Naive thymus-derived CD8-positive, alpha-beta T cell (primary cell): ENCODE measurements at places on chromosomes 1 and 21.
A peak's percentile ranks its signal among the peaks of the same experiment; 100 is the strongest.

GRCh38 chr21:16707274-16707673 is 805.6 kb upstream of the CXADR start:
- no peaks in the 10 kb centered on the region for H3K36me3 ChIP-seq
- H3K27me3 ChIP-seq: no peaks in the 10 kb centered on the region
- no peaks in the 10 kb centered on the region for H3K4me1 ChIP-seq
- no peak overlapping the region for H3K27ac ChIP-seq
- no peak overlapping the region for H3K4me3 ChIP-seq

DNA sequence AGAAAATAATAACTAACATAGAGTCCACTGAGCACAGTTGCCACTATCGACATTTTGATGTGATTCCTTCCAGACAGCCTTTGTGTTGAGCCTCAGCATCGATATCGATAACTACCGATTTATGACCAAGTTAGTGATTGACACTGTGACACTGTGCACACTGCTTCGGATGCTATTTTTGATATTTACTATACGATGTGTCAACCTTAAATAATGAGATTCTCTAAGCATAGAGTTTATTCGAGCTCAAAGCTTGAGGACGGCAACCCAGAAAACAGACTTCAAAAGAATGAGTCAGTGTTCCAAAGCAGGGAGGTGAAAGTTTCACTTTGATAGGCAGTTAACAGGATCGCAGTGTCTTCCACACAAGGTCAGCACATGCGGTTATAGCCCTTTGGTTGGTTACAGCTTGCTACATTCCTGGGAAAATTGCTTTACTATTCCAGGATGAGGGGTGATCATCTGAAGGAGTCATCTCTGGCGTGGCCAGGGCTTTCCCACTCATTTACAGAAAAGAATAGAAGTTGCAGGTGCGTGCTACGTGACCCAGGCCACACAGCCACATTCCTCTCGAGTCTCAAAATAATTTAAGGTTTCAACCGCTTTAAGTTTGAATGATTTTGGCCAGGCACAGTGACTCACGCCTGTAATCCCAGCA is 53.6 kb upstream of the EFHD2 start:
- DNase-seq: no peak
- no peaks in the 10 kb centered on the region for H3K36me3 ChIP-seq
- H3K27ac ChIP-seq: no peak overlapping the region
- peaks cover 6% of the 10 kb centered on the region for H3K4me1 ChIP-seq
- H3K27me3 ChIP-seq: peaks cover 2% of the 10 kb centered on the region
- H3K4me3 ChIP-seq: no peak overlapping the region

DNA sequence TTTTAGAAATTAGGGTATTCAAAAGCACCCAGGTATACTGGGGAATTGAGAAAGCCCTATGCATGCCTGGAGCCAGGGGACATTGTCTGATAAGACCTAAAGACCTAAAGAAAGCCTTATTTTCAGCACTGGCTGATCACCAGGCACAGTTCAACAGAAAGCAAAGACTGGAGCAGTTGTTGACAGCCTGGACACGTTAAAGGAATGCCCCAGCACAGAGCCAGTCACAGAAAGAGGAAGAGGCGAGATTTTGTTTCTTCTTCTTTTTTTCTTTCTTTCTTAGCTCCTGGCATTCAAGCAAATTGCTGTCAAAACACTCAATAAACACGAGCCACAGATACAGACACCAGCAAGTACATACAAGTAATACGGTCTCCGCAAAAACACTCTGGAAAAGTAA is 40.4 kb downstream of the RNF187 start:
- no peak overlapping the region for H3K4me3 ChIP-seq
- peaks cover 44% of the 10 kb centered on the region for H3K27me3 ChIP-seq
- no peak overlapping the region for H3K27ac ChIP-seq
- H3K36me3 ChIP-seq: peaks cover 1% of the 10 kb centered on the region
- no peak for DNase-seq

GRCh38 chr1:155051777-155052398 is 772 bp downstream of the ADAM15 start:
- peak overlapping the region; percentile 52 for H3K27ac ChIP-seq
- no peaks in the 10 kb centered on the region for H3K36me3 ChIP-seq
- no peak for DNase-seq
- peaks cover 2% of the 10 kb centered on the region for H3K27me3 ChIP-seq

DNA sequence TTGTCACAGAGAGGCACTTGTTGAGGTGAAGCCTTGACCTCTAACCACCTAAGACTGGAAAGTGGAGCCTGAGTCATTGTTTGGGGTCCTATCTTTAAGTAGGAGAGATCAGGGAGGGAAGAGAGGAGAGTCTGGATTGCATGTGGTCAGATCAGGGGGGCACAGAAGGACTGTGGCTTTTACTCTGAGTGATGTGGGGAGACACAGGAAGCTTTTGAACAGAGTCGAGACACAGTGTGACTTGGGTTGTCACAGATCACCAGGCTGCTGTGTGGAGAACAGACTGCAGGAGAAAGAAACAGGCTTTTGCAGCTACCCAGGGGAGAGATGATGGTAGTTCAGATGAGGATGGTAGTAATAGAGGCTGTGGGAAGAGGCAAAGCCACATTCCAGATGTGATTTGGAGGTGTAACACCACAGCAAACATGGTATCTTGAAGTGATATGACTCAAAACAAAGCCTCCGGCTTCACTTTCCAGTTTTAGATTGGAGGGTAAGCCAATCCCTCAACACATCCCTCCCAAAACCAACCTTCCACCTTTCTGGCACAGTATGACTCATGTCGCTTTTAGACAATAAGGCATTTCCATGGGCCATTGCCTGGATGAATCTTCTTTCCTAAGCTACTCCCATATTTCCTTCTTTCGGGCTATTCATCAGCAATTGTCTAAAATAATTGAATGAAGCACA is 125.8 kb upstream of the SLC44A3 start:
- no peak overlapping the region for H3K4me3 ChIP-seq
- H3K27ac ChIP-seq: no peak overlapping the region
- peaks cover 7% of the 10 kb centered on the region for H3K4me1 ChIP-seq

- H3K4me1 ChIP-seq: no peaks in the 10 kb centered on the region
- H3K27me3 ChIP-seq: peaks cover 4% of the 10 kb centered on the region
- H3K36me3 ChIP-seq: no peaks in the 10 kb centered on the region
- H3K4me3 ChIP-seq: no peak overlapping the region
Measured at GRCh38 chr21:31991356-31992331, 118.8 kb downstream of the HUNK start.

GRCh38 chr1:119956306-119956705 is 60.0 kb upstream of the ADAM30 start:
- H3K36me3 ChIP-seq: peaks cover 63% of the 10 kb centered on the region
- no peak overlapping the region for H3K4me3 ChIP-seq
- no peaks in the 10 kb centered on the region for H3K27me3 ChIP-seq
- H3K4me1 ChIP-seq: no peaks in the 10 kb centered on the region

GRCh38 chr1:172903581-172904220 is 147.0 kb downstream of the TNFSF18 start:
- no peak overlapping the region for H3K27ac ChIP-seq
- peaks cover 36% of the 10 kb centered on the region for H3K4me1 ChIP-seq
- H3K4me3 ChIP-seq: no peak overlapping the region
- DNase-seq: no peak

- no peak for DNase-seq
- no peaks in the 10 kb centered on the region for H3K36me3 ChIP-seq
- H3K27ac ChIP-seq: no peak overlapping the region
- peaks cover 19% of the 10 kb centered on the region for H3K4me1 ChIP-seq
- H3K27me3 ChIP-seq: peaks cover 22% of the 10 kb centered on the region
- H3K4me3 ChIP-seq: no peak overlapping the region
Measured at GRCh38 chr21:41961282-41961701, 7.5 kb upstream of the C2CD2 start.

DNA sequence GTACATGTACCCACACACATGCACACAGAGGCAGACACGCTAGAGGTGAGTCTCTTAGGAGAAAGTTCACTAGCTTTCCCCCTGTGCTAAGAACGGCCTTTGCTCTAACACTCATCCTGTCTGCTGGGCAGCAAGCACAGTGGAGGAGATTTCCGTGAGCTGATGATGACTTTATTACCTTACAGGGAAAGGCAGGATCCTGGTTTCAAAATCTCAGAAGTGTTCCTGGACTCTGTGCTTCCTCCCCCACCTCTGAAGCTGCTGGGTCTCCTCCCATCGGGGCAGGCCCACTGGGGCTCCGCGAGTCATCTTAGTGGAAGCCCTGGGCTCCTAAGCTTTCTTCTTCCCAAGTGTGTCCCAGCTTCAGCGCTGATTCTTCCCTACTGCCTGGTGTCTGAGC is 2.7 kb downstream of the FAM3B start:
- H3K4me1 ChIP-seq: peaks cover 21% of the 10 kb centered on the region
- no peak for DNase-seq
- H3K36me3 ChIP-seq: no peaks in the 10 kb centered on the region
- peaks cover 28% of the 10 kb centered on the region for H3K27me3 ChIP-seq
- no peak overlapping the region for H3K27ac ChIP-seq

GRCh38 chr1:8425150-8425780 is 107.4 kb downstream of the SLC45A1 start:
- no peaks in the 10 kb centered on the region for H3K27me3 ChIP-seq
- DNase-seq: no peak
- peak overlapping the region; percentile 41 for H3K27ac ChIP-seq
- H3K4me3 ChIP-seq: peak overlapping the region; percentile 95
- peaks cover 32% of the 10 kb centered on the region for H3K4me1 ChIP-seq
- H3K36me3 ChIP-seq: no peaks in the 10 kb centered on the region

GRCh38 chr1:180636138-180636537 is 4.3 kb downstream of the XPR1 start:
- DNase-seq: no peak
- no peaks in the 10 kb centered on the region for H3K36me3 ChIP-seq
- H3K4me3 ChIP-seq: no peak overlapping the region
- no peaks in the 10 kb centered on the region for H3K27me3 ChIP-seq

DNA sequence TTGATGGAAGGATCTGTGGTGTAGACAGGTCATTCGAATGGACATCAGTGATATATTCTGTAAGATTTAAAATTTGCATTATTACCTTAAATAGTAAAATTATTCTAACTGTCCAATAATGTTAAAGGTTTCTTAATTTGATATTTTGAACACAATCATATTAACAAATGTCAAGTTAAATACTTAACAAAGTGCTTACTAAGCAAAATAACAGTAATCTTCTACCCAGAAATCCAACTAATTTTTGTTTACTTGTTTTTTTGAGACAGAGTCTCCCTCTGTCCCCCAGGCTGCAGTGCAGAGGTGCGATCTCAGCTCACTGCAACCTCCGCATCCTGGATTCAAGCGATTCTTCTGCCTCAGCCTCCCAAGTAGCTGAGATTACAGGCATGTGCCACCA is 33.9 kb downstream of the USP33 start:
- H3K4me1 ChIP-seq: no peaks in the 10 kb centered on the region
- H3K27ac ChIP-seq: no peak overlapping the region
- H3K36me3 ChIP-seq: peaks cover 49% of the 10 kb centered on the region
- no peak overlapping the region for H3K4me3 ChIP-seq
- DNase-seq: no peak

DNA sequence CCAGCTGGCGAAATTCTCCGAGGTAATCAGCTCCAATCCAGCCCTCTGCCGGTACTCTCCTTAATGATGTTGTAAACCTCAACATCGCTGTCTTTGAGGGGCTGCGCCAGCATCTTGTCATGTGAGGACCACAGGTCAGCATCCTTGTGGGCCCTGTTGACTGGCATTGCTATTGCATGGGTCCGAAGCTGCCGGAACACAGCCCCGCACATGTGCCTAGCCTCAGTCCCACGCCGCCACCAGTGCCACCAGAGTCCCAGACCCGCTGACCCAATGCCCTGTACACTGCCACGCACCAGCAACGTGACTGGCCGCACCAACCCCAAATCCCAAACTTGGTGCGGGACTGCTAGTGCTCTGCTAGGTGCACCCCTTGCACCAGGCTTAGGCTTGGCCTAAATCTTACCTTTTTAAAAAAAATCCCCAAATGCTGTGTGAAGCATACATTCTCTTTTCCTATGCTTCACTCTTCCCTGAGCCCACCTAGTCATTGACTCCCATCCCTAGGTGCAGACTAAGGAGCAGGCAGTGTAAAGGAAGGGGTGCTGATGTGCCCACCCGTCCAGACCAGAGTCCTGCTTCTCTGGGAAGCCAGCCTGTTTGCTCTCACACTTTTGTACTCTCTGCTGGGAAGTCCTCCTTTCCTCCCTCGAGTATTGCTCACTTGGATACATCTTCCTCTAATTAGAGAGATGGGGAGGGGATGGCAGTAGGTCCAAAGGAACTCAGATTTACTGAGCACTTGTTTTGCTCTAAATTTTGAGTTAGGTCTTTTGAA is 81.9 kb upstream of the ARTN start:
- peaks cover 11% of the 10 kb centered on the region for H3K36me3 ChIP-seq
- H3K27ac ChIP-seq: no peak overlapping the region
- no peak for DNase-seq
- peaks cover 37% of the 10 kb centered on the region for H3K4me1 ChIP-seq

GRCh38 chr1:172167796-172168596 is 252.5 kb upstream of the C1orf105 start:
- no peaks in the 10 kb centered on the region for H3K36me3 ChIP-seq
- no peak overlapping the region for H3K4me3 ChIP-seq
- no peak for DNase-seq
- peaks cover 7% of the 10 kb centered on the region for H3K4me1 ChIP-seq
- H3K27me3 ChIP-seq: no peaks in the 10 kb centered on the region

DNA sequence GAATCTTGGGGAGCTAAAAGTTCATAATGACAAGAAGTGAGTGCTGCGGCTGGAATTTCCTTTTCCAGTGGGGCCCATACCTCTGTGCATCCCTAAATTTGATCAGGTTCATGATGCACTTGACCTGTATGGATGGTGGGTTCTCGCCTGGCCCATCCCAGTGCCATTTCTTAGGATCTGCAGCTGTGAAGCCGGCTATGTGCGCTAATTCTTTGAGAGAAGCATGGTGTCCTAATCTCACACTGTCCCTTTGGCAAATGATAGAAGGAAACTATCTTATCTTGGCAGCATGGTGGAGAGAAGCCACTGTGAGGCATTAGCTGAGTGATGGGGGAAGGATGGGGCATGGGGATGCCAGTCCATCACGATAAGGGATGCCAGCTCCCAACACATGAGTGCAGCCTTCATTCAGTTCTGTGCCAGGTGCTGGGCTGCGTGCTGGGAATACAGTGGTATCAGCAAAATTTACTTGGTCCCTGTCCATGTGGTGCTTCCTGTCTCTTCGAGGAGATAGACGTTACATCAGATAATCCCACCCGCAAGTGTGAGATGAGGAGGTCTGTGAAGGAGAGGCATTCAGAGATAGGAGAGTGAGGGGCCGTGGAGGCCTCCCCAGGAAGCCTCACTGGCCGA is 30.5 kb downstream of the STUM start:
- H3K4me1 ChIP-seq: no peaks in the 10 kb centered on the region
- no peaks in the 10 kb centered on the region for H3K36me3 ChIP-seq

- H3K36me3 ChIP-seq: peaks cover 6% of the 10 kb centered on the region
- no peak overlapping the region for H3K27ac ChIP-seq
- no peaks in the 10 kb centered on the region for H3K27me3 ChIP-seq
- DNase-seq: no peak
- H3K4me1 ChIP-seq: no peaks in the 10 kb centered on the region
Measured at GRCh38 chr1:205162301-205162700, 40.5 kb upstream of the RBBP5 start.
